Stimulated activated CD4-positive, alpha-beta T cell treated with anti-CD3 and anti-CD28 coated beads, Interleukin-1b, Interleukin-23, amount 100 ng/mL, for 4 hours (primary cell): ENCODE measurements at places on chromosomes 7 and 10.

DNA sequence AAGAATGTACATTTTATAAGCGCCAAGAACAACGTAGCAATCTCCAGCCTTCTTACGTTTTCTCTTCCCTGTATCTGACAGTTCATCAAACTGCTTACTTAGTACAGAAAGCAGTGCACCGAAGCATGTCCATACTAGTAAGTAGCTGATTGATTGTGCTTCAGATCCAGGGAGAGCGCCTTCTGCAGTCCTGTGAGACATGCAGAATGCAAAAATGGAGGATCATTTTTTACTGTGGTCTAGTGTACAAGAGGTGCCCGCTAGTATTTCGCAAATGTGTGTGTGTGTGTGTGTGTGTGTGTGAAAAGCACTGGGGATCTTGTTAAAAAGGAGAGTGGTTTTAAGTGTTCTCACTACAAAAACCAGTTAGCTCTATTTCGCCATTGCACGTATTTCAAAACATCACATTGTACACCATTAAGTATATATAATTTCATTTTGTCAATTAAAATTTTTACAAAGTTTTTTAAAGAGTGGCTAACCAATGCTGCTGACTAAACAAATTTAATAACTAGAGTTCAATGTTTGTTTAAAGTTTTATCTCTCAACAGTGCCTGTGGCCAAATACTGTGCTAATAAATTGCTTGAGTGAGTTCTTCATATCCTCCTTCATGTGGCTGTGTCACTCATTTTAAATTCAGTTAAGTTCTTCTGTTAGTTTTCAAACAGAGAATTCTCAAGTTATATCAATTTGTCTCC is 99.6 kb downstream of the ZMYND11 start:
- no peak for DNase-seq

GRCh38 chr10:114304571-114305421 is 65.7 kb downstream of the VWA2 start:
- peak; percentile 45 for DNase-seq

- no peak for DNase-seq
These were observed 55.2 kb upstream of the EZH2 start for GRCh38 chr7:148939128-148939755.

DNA sequence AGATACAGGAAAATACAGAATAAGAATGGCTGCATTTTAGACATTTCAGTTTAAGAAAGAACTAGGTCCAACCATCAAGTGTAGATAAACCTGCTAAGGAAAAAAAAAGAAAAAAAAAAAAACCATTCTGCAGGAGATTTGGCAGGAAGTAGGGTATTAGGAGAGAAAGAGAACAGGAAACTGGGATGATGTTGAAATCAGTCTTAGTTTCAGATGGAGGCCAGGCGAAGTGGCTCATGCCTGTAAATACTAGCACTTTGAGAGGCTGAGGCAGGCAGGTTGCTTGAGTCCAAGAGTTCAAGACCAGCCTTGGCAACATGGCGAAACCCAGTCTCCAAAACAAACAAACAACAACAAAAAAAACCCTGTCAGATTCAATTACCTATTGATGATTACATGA is 120.2 kb downstream of the RAB11FIP2 start:
- no peak for DNase-seq

GRCh38 chr10:8073691-8074416 is 19.4 kb downstream of the GATA3 start:
- no peak for DNase-seq

DNA sequence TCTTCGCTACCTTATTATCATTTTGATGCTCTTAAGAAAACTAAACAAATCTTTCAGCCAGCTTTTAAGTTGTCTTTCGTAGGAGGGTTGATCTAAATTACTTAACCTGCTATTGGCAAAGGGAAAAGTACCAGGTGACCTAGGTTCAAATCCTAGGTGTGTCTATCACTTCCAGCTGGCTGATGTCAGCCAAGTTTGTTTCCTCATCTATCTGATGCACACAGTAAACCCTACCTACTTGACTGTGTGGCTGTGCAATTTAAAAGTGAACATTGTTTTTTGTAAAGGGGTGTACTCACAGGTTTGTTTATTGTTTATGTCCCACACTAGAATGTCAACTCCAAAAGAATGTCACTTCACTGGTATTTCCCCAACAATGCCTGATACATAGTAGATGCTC is 21.9 kb upstream of the CAMK1D start:
- DNase-seq: no peak

DNA sequence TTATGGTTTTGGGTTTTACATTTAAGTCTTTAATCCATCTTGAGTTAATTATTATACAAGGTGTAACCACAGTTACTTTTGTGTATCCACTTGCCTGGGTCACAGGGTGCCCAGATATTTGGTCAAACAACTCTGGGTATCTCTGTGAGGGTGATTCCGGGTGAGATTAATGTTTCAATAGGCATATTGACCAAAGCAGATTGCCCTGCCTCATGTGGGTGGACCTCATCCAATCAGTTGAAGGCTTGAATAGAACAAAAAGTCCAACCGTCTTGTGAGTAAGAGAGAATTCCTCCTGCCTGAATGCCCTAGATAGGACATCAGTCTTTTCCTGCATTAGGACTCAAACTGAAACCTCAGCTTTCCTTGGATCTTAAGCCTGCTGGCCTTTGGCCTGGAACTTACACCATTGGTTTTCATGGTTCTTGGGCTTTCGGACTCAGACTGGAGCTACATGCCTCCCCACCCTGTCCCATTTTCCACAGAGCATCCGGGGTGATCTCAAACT is 68.9 kb upstream of the ST8SIA6 start:
- no peak for DNase-seq

DNA sequence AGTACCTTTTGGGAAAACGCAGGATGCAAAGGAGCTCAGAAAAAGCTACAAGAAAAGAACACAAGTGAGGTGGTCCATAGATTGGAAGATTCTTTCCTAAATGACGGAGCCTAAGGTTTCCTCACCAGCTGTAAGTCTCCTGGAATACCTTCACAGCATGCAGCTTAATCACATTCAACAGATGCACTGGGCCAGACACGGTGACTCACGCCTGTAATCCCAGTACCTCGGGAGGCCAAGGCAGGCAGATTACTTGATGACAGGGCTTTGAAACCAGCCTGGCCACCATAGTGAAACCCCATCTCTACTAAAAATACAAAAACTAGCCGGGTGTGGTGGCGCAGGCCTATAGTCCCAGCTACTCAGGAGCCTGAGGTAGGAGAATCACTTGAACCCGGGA is 228.7 kb downstream of the FRMD4A start:
- no peak for DNase-seq

DNA sequence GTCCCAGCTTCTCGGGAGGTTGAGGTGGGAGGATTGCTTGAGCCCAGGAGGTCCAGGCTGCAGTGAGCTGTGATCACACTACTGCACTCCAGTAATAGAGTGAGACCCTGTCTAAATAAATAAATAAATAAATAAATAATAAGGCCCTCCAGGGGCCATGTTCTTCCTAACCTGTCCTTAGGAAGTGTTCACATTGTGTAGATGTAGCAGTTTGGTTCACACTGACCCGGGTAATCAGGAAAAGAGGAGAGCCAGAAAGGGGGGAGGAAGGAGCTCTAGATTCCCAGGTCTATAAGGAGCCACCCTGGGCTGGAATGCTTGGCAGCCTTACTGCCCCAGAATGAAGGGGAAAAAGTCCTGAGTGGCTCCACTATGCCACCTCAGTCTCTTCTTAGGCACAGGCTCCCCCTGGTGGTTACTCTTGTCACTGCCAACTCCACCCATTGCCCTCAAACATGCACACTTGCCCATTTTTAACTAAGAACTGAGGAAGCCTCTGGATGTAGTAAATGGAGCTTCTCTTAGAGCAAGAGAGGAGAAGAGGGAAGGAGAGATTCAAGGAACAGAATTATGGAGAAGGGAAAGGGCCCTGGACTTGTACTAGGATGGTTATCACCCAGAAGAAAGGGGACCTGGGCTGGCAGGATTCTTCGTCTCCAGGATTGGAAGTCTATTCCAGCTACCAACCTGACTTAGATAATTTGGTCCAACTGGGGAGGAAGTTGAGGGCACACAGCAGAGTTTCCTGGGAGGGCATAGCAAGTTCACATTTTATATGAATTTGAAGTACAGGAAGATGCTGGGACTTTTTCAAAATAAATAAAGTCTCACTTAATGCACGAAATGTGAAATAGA is 7.8 kb downstream of the HPS6 start:
- DNase-seq: peak; percentile 69
